Panc1 (cell line): ENCODE measurements at places on chromosomes 12 and 14. TPM values are rescaled to one million over a fixed set of nuclear protein-coding genes. Genes with fewer than 3 reads are reported as not detected.

GRCh38 chr12:115000038-115000437 lies 316.1 kb upstream of the TBX3 start:
- peak; percentile 39 for DNase-seq

DNA sequence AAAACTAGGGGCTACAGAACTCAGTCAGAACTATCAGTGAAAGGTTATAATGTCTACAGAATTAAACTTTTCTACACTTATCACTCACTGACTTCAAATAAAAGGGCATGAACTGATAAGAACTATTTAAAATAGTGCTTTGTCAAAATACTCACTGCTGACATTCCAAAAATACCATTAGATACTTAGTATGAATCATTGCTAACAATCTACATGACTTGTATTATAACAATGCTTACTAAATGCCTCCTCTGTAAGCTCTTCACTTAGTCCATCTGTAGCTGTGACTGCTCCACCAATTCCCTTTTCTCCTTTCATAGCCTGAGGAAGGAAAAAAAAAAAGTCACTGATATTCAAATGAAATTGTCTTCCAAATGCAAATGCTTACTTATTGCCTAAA lies 17.0 kb downstream of the NFYB start:
- no peak for DNase-seq

GRCh38 chr14:68755016-68755353 lies 37.9 kb downstream of the ZFP36L1 start:
- DNase-seq = no peak

DNA sequence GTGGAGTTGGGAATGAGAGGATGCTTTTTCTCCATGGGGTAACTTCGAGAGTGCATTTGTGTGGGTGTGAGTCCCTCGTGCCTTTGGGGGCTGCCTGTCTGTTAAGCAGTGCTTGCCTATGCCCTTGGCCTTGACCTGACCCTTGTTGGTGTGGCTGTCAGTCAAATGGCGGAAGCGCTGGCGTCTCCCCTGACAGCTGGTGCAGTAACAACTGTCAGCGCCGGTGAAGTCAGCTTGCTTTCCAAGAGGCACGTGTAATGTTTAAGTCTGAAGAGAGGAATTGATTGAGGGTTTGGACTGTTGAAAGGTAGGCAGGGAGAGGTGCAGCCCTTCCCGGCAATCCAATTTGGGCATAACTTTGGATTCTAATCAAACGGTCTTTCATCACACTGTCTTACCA lies 211.3 kb downstream of the AACS start:
- DNase-seq = no peak

GRCh38 chr14:54026671-54027070 lies 70.0 kb upstream of the BMP4 start:
- DNase-seq = no peak

DNA sequence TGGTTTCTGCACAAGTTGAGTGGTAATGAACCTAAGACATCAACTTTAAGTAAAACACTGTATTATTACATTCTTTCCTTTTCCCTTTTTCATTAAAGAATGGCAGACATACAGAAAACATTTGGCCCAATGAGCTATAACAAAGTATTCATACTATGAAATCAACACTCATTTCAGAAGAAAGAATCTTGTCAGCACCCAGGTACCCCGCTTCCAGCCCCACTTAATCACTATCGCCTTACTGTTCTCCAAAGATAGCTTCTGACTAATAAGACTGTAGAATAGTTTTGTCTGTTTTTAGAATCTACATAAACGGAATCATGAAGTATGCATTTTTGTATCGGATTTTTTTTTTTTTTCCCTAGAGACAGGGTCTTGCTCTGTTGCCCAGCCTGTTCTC lies 9.5 kb downstream of the CNTN1 start:
- no peak for DNase-seq

DNA sequence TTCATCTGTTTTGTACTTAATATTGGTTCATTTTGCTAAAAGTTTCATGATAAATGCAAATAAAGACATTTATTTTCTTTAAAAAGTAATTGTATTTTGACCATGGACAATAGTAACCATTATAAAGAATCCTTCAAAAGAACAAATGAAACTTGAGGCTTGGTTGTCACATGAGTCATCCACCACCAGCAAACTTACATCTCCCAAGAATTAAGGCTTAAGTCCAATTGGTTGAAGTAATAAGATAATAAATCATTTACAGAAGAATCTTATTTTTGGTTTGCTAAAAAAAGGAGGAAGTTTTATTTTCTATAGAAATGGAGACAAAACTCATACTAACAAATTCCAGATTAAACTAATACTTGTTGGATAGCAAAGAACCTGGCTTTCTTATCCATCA lies 84.8 kb upstream of the KITLG start:
- DNase-seq = no peak

The BCL11B gene
- 0.23 TPM for total RNA-seq

The VRTN gene
- total RNA-seq = not detected

The P2RX2 gene
- total RNA-seq = 1.2 TPM

The FBXL14 gene
- 15.1 TPM for total RNA-seq

The CLEC4C gene
- total RNA-seq = not detected

The SIX4 gene
- total RNA-seq = 17.3 TPM

The PLD4 gene
- 0.15 TPM for total RNA-seq

The AKAP5 gene
- total RNA-seq = 0.64 TPM
